Tibial nerve (tissue), 4 donors: ENCODE measurements at places on chromosomes 1 and 21. TPM values are rescaled to one million over a fixed set of nuclear protein-coding genes. Genes with fewer than 3 reads are reported as not detected.

DNA sequence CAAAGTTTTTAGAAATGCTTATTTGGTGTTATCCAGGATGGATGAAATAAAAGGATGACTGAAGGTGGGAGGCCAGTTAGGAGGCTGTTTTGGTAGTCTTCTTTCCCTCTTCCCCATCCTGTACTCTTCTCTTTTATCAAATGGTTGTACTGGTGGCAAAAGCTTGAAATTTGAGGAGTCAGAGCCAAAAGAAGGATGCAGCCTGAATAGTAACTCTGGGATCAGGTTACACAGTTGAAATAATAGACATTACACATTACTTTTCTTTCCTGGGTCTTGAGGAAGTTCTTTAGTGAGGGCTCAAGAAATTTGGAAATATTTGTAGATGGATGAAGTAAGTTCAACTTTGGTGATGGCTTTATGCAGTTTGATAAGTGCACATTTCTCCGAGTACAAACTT, 108.6 kb downstream of the GPR52 start:
- no peak for DNase-seq

GRCh38 chr1:156485984-156486383, 14.6 kb downstream of the MEF2D start:
- no peak for DNase-seq

DNA sequence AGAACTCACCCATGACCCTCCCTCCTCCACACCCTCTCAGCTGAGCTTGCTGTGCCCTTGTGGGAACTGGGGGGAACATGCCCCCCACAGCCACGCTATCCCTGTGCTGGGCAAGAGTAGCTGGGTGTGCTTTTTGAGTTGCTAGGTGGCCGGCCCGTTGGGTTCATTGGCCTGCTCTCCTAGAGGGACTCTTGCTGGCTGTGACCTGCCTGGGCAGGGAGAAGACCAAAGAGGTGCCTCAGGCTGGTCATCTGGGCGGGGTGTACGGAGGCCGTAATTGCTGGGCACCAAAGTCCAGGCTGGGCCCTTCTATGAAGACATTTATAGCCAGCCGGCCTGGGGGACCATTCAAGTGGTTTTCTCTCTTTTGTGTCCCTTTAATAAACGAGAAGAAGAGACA, 138.3 kb upstream of the ZBTB40 start:
- no peak for DNase-seq

DNA sequence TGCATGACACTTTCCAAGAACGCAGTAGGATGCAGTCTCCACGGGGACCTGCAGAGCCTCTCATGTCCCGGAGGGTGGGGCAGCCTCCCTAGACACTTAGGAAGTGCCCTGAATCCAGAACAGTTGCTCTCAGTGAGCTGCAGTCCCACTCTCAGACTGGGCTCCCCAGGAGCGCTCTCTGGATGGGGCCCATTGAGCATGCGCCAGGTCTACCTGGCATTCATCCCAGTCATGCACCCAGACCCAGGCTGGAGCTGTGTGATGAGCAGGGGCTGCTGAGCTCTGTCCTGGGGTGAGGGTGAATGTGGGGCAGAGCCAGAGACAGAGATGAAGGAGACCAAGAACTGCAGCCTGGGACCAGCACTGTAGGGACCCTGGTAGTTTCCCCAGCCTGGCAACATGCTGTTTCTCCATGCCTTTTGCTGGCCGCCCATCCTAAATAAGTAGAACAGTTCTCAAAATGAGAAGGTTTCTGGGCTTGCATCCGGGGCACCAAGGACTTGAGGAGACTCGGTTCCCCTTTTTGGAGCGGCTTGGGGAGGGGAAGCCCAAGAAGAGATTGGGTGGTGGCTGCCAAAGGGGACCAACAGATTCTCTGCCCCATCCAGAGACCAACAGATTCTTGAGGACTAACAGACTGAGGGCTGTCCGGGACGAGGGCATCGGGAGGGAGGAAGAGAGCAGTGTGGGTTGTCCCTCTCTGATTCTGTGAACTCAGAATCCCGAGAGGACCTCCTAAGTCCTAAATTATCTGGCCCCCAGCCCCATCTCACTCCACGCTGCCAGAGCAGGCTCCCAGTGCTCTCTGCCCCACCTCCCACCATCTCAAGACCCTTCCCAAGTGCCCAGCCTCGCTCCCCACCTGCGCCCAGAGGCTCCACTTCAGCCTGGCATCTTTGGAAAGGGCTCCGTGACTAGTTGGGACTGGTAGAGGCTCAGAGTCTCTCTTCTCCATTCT, 1.0 kb upstream of the PGLYRP4 start:
- DNase-seq = no peak

- DNase-seq = no peak
Observed at GRCh38 chr1:151145304-151146071, 943 bp downstream of the SEMA6C start.

DNA sequence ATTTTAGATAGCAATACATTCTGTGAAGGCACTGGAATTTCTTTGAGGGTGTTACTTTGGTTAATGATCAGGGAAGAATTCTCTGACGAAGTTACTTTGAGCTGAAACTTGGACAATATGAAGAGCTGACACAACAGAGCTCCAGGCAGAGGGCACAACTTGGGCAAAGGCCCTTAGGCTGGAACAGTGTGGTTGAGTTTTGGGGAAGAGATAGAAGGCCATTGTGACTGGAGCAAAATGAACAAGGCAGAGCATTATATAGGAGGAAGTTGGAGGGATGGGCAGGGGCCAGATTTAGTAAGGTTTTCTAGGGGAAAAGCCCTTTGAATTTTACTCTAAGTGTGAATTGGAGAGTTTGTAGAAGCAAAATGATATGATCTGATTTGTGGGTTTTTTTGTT, 30.9 kb downstream of the LMO4 start:
- no peak for DNase-seq

The KCNC4 gene
- total RNA-seq = 9.0 TPM

The DRAM2 gene
- total RNA-seq = 41.3 TPM

DNA sequence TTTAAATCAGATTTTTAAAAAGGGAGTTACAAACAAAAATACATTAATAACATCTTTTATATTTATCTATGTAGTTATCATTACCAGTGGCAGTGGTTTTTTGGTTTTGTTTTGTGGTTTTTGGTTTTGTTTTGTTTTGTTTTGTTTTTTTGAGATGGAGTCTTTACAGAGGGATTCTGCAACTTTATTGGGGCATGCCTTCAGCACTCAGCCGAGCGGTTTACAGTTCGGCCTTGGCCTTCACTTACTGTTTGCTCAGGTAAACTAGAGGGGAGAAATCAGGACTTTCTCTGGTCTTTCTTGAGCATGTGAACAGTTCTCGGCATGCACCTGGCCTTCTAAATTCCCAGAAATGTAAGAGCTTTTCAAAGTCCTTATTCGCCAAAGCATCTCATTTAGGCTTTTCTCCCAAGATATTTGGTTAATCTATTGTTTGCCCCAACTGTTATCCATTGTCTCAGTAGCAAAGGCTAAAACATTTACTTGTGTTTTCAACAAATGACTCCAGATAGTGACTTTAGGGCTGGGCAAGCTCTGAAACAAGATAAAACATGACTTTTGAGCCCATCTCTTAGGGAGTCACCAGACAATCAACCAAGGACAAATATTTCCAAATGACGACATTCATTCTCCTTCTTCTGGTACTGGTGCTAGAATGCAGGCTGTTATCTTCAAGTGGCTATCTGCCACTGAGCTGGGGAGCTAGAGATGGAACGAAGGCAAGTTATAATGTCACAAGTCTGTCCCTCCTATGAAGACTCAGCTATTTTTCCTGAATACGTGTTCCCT, 48.4 kb upstream of the ADORA3 start:
- DNase-seq = no peak

DNA sequence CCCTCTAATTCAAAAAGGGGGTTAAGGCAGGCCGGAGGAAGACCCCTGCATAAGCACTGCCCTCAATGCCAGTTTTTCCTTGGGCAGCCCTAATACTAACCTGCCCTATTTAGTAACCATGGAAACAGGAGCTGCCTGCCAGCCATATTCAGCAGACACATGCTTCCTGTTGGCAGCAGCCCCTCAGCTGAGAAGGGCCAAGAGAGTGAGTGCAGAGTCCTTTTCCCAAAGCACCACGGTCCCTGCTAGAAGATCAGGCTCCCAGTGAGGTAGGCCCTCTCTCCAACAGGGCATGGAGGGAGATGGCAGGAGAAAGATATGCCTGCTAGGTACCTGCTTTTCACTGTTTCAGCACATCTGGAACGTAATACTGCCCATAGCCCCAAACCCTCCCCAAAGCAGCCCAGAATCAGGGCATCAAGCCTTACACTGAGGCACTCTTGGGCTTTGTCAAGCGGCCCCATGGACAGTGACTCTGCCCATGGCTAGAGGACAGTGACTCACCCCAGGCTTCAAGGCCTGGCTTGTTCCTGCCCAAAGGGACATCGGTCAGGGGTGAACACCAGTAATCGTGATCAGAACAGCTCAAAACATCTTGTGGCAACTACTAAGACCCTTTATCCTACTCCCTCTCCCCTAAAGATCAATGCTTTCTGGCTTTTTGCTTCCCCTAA, 64.5 kb downstream of the BCAR3 start:
- no peak for DNase-seq

The KRTAP19-1 gene
- total RNA-seq = not detected

- DNase-seq = no peak
Observed at GRCh38 chr21:27035791-27036190, 68.9 kb upstream of the ADAMTS5 start.
